ENCODE measurements at places on chromosomes 5 and 9.

GRCh38 chr5:79020861-79021561, 35.9 kb upstream of the ARSB start:
- H3K4me3 ChIP-seq = no peak overlapping the region
- H3K36me3 ChIP-seq = no peaks in the 10 kb centered on the region
- no peak overlapping the region for H3K27ac ChIP-seq
- H3K27me3 ChIP-seq = peaks cover 4% of the 10 kb centered on the region
- peak; percentile 72 for DNase-seq

DNA sequence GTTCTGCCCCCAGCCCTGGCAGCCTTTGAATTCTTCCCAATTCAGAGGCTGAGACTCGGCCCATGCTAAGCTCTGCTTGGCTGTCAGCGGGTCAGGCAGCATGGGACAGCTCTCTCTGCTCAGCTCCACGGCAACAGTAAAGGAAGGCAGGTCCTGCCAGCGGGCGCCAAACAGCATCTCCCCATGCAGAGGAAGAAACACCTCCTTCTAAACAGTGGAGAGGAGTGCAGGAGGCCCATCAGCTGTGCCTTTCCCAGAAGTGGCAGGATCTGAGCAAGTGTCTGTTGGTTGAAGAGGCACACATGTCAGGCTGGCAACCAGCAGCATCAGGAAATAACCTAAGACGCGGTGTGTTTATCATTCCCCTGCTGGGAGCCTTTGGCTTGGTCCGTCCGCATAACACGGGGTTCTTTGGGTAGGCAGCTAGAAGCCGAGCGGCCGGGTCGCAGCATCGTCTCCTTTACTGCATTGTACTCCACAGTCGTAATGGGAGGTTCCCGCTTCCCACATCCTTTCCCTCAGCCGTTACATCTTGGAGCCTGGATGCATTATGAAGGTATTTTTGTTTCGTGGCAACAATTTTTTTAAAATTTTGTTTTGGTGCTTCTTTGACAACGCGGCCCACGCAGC, 42.7 kb upstream of the NCS1 start:
- H3K4me3 ChIP-seq = no peak overlapping the region
- no peaks in the 10 kb centered on the region for H3K27me3 ChIP-seq
- peaks cover 5% of the 10 kb centered on the region for H3K4me1 ChIP-seq
- DNase-seq = no peak
- no peaks in the 10 kb centered on the region for H3K36me3 ChIP-seq

DNA sequence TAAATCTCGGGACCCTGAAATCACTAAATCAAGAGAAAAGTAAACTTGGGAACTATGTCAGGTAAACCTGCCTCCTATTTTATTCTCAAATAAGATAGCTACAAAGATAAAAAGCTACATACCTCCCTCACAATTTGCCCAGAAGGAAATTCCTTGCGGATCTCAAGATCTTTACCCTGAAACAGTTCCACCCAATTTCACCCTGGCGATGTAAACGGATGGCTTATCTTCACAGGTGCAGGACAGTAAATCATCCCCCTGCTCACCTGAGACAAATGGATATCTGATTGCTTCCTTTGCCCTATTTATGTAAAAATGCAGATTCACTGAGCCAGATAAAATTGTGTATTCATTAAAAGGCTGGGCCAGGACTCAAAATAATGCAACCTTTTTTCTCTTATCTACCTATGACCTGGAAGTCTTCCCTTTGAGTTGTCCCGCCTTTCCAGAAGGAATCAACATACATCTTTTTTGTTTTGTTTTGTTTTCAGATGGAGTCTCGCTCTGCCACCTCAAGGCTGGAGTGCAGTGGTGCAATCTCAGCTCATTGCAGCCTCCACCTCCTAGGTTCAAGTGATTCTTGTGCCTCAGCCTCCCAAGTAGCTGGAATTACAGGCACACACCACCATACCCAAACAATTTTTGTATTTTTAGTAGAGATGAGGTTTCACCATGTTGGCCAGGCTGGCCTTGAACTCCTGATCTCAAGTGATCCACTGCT, 13.8 kb downstream of the TMEM267 start:
- H3K27ac ChIP-seq = no peak overlapping the region
- peaks cover 5% of the 10 kb centered on the region for H3K36me3 ChIP-seq
- H3K27me3 ChIP-seq = no peaks in the 10 kb centered on the region
- H3K4me3 ChIP-seq = no peak overlapping the region

DNA sequence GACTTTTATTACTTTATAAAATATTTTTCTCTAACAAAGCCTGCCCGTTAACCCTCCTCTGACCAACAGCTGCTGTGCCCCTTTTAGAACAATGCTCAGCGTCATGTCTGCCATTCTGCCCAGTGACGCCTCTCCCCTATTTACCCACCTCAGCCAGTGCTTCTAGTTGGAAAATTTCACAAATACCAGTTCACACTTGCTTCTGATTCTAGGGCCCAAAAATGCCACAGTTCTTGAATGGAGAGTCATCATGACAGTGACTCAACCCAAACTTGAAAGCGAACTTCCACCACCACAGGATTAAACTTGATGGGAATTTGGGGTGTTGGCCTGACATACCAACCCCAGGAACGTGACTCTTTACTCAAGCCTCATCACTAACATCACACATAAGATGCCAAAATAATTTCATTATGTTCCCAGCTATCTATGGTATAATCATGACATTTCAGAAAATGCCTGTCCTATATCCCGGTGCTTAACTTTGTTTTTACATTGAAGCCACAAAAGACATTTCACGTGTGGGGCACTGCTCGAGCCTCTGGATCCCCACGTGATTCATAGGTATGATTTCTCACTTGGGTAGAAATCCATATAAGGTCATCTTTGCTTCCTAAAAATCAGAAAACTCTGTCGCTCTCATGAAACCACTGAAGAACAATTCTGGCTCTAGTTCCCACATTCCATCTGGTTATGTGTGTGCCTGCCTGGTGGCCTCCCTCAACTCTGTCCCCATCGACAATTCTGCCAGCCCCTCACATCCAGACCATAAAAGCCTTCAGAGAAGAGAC, 220.9 kb downstream of the ACTL7B start:
- no peaks in the 10 kb centered on the region for H3K27me3 ChIP-seq
- H3K27ac ChIP-seq = no peak overlapping the region
- DNase-seq = no peak
- H3K36me3 ChIP-seq = no peaks in the 10 kb centered on the region
- H3K4me3 ChIP-seq = no peak overlapping the region
- peaks cover 33% of the 10 kb centered on the region for H3K4me1 ChIP-seq

- H3K36me3 ChIP-seq = no peaks in the 10 kb centered on the region
- H3K27ac ChIP-seq = no peak overlapping the region
- H3K4me3 ChIP-seq = no peak overlapping the region
- H3K27me3 ChIP-seq = no peaks in the 10 kb centered on the region
- no peaks in the 10 kb centered on the region for H3K4me1 ChIP-seq
Measured at GRCh38 chr9:135379540-135380267, 99.9 kb upstream of the PPP1R26 start.

GRCh38 chr9:98960409-98960808, 16.7 kb downstream of the COL15A1 start:
- no peaks in the 10 kb centered on the region for H3K4me1 ChIP-seq
- no peaks in the 10 kb centered on the region for H3K36me3 ChIP-seq
- DNase-seq = no peak
- H3K4me3 ChIP-seq = no peak overlapping the region
- H3K27me3 ChIP-seq = no peaks in the 10 kb centered on the region
- no peak overlapping the region for H3K27ac ChIP-seq

- no peaks in the 10 kb centered on the region for H3K27me3 ChIP-seq
- H3K4me3 ChIP-seq = no peak overlapping the region
- H3K4me1 ChIP-seq = no peaks in the 10 kb centered on the region
- H3K27ac ChIP-seq = no peak overlapping the region
Measured at GRCh38 chr5:9376363-9377117, 169.3 kb downstream of the SEMA5A start.

DNA sequence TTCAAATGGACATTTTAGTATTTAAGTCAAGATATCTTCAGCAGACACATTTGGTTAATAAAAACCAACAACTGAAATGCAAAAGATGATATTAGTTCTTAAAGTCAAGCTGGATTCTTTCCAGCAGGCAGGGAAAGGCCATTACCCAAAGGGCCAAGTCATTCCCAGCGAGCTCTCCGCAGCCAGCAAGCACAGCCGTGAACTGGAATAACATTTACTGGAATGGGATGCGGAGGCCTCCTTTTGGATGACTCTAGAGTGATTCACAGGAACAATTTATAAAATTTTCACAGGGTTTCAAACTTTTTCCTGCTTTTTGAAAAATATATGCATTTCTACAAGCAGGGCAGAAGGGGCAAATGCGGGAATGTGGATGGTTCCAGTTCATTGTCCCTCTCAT, 76.6 kb upstream of the DAB2 start:
- H3K4me3 ChIP-seq = no peak overlapping the region
- no peak overlapping the region for H3K27ac ChIP-seq
- no peaks in the 10 kb centered on the region for H3K4me1 ChIP-seq
- no peaks in the 10 kb centered on the region for H3K36me3 ChIP-seq

DNA sequence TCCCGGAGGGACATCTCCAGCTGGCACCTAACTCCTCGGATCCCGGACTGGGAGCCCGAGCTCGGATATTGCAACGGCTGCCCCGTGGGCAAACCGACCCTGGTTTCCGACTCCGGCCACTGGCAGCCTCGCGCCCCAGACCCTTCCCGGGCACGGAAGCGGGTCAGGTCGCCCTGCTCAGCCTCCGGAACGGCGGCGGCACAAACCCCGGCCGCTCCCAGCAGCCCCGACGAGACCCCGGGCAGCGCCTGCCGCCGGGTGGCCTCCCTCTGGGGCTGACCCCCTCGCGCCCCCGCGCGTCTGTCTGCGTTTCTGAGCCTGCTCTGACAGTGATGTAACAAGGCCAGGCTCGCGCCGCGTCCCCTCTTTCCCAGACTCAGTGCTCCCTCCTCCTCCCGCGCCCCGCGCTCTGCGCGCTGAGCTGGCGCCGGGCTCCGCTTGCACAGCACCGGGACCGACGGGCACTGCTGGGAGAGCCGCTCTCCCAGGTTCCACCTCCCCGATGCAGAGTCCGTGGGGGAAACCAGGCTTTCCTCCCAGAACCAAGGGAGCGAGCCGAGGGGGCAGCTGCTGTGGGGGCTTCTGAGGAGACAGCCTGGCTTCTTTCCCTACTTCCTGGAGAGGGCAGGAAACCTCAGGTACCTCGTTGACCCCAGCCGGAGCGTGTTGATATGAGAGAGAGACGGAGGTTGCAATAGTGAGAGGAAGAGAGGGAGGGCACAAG, at the start of gene TMEM215:
Gene TMEM215 (plus strand): TSS at position 373 of the 724 bp plus-strand sequence. CDS start 644 bp downstream, outside the sequence.
- no peaks in the 10 kb centered on the region for H3K36me3 ChIP-seq
- no peaks in the 10 kb centered on the region for H3K4me1 ChIP-seq

DNA sequence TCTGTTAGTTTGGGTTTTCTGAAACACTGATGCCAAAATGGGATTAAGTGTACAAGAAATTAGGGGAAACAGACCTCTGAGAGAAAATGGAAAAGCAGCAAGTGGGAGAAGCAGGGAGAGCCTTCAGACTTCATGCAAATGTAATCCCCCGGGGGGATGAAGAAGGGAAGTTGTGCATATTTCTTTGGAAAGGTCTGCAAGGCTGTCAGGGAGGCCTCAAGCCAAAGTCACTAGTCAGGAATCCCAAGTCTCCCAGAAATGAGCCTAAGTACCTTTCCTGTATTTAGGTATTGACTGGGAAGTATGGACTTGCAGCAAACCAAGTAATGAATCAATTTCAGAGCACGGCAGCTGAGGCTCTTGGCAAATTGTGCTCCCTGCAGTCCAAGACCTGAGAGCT, 2.2 kb downstream of the FTMT start:
- no peak overlapping the region for H3K27ac ChIP-seq
- no peaks in the 10 kb centered on the region for H3K27me3 ChIP-seq
- H3K36me3 ChIP-seq = no peaks in the 10 kb centered on the region
- no peak overlapping the region for H3K4me3 ChIP-seq
- H3K4me1 ChIP-seq = no peaks in the 10 kb centered on the region
- no peak for DNase-seq

- peak overlapping the region; percentile 69 for H3K27ac ChIP-seq
- DNase-seq = no peak
Measured at GRCh38 chr5:139282197-139282557, 11.4 kb upstream of the MATR3 start.

- peaks cover 4% of the 10 kb centered on the region for H3K27me3 ChIP-seq
- no peaks in the 10 kb centered on the region for H3K4me1 ChIP-seq
- DNase-seq = peak; percentile 28
- H3K27ac ChIP-seq = no peak overlapping the region
- no peaks in the 10 kb centered on the region for H3K36me3 ChIP-seq
Measured at GRCh38 chr9:121439711-121440664, 59.7 kb downstream of the GGTA1 start.

GRCh38 chr5:126055348-126055729, 367.9 kb upstream of the GRAMD2B start:
- peaks cover 12% of the 10 kb centered on the region for H3K4me1 ChIP-seq
- no peak overlapping the region for H3K27ac ChIP-seq
- H3K4me3 ChIP-seq = no peak overlapping the region
- no peaks in the 10 kb centered on the region for H3K36me3 ChIP-seq
- DNase-seq = no peak
- H3K27me3 ChIP-seq = no peaks in the 10 kb centered on the region

DNA sequence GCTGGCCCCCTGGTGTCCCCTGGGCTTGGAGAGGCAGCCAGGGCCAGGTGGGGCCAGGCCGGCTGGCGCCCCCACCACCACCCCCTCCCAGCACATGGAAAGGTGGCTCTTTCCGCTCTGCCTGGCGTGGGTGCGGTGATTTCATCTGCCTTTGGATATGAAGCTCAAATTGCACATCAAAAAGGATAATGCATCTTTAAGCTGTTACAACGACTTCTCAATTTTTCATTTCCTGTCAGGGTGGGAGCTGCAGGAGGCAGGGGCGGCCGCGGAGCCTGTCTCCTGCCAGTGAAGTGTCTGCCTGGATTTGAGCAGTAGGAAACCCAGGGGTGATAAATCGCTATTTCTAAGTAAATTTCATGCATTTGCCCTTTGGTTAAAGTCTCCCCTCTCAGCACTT, 169.2 kb upstream of the MVB12B start:
- no peaks in the 10 kb centered on the region for H3K4me1 ChIP-seq
- H3K27ac ChIP-seq = no peak overlapping the region
- no peaks in the 10 kb centered on the region for H3K36me3 ChIP-seq
- no peak overlapping the region for H3K4me3 ChIP-seq

DNA sequence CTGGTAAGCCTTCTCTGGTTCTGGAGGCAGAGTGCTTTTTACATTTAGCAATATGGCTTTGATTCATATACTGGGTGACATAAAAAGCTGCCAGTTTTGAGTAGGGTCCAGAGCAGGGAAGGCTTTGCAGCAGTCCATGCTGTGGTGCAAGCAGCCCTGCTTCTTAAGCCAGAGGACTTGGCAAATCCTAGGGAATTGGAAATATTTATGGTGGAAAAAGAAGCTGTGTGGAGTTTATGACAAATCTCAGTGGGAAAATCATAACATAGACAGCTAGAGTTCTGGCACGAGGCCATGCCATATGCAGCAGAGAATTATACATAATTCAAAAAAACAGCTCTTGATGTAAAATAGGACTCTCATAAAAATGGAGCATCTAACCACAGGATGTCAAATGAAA, 536.4 kb downstream of the RASEF start:
- no peaks in the 10 kb centered on the region for H3K27me3 ChIP-seq
- no peaks in the 10 kb centered on the region for H3K4me1 ChIP-seq
- no peak for DNase-seq
- H3K4me3 ChIP-seq = no peak overlapping the region

GRCh38 chr5:150801117-150801927, 22.8 kb downstream of the SMIM3 start:
- H3K4me3 ChIP-seq = peak overlapping the region; percentile 53
- peak; percentile 80 for DNase-seq
- no peaks in the 10 kb centered on the region for H3K4me1 ChIP-seq

GRCh38 chr5:108588323-108588722, 159.4 kb upstream of the FER start:
- no peak for DNase-seq
- no peak overlapping the region for H3K27ac ChIP-seq
- no peaks in the 10 kb centered on the region for H3K36me3 ChIP-seq
- H3K27me3 ChIP-seq = no peaks in the 10 kb centered on the region

- H3K4me3 ChIP-seq = no peak overlapping the region
- H3K27me3 ChIP-seq = no peaks in the 10 kb centered on the region
- H3K4me1 ChIP-seq = no peaks in the 10 kb centered on the region
- H3K36me3 ChIP-seq = no peaks in the 10 kb centered on the region
- no peak for DNase-seq
Measured at GRCh38 chr9:135488527-135488926, 8.9 kb downstream of the PPP1R26 start.
